Cortex of kidney (tissue), 1 donor: ENCODE measurements at places on chromosomes 5 and 9.

DNA sequence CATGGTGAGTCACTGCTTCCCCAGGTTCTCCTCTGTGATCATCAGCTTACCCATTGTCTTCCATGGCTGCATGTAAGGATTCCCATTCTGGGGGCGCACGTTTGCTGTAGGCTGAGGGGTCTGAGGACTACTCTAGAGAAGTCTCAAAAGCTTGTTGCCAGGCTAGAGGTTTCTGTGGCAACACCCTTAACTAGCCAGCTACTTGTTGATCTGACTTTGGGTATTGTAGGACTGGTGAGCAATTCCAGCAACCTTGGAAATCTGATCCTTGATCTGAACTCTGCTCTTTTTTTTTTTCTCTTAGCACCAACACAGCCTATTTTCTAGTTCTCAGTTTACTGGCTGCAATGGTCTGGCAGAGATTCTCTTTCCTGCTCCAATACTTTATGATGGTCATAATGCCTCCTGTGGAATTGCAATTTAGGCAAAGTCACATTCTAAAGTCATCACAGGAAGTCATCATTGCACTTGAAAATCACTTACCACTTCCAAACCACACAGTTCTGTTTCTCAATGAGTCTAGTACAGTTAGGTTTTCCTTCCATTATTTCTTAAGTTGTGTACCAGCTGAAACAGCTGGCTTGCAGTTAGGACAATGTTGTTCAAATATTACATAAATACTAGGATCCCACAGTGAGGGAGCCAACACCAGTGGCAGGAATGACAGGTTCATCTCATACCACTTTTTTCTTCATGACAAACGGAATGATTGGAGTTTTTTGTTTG, 110.3 kb downstream of the SLC12A2 start:
- DNase-seq: no peak

DNA sequence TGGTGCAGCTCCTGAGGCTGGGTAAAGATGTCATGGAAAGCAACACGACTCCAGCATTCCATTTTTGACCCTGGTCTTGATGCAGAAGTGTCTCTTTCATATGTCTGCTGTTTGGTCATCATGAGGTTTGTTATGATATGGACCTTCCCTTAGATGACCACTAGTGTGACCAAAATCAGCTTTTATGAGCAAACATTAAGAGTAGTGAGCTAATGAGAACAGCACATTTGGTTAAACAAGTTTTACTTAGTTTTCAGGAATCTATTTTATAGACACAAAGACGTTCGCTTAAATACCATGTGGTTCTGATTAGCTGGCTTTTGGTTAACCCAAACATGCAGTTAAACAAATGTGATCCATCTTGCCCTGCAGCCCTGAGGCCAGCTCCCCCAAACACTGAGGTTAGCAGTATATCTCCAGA, 56.7 kb upstream of the ACTBL2 start:
- DNase-seq: no peak

DNA sequence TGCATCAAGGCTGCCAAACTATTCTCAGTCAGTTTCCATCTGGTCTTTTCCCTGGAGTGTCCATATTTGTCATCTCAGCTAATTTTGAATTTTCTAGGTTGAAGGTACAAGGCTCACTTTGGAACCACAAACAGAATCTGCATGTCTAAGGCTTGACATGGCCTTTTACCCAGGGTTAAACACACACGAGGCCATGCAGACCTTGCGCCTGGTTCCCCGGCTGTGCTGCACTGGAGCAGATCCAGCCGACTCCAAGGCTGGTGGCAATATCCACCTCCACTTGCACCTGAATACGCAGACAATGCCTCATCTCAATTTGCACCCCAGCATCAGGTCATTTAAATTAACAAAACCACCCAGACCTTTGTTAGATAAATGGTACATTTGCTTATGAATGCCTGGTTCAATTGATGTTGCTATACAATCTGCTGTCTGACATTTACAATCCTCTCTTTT, 276.2 kb downstream of the HSPA4 start:
- no peak for DNase-seq

DNA sequence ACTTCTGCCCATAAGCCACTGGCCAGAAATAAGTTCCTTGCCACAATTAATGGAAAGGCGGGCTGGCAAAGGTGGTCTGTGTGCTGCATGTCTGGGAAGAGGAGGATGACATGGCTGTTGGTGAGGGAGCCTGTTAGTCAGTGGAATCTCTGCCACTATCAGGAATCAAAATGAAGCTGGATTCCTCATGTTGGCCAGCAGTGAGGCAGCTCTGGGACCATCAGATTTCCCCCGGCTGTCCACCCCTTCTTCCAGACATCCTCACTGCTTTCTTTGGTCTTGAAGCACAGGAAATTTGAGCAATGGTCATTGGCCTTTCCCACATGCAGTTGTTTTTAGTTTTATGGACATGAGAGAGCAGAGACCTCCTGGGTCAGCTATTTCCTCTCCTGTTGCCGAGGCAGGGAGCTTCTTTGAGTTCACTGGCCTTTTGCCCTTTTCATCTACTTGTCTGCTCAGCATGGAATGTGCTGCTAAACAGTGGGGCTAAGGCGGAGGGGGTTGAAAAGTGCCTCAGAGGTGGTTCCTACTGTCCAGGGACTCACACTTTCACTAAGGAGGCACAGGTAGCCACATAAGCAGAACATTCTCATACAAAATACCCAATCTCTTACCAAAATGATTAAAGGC, 34.8 kb upstream of the NEURL1B start:
- no peak for DNase-seq

GRCh38 chr9:115042781-115043509, 75.0 kb downstream of the TNC start:
- DNase-seq: no peak

- DNase-seq: no peak
These were observed 169.4 kb upstream of the CCNH start for GRCh38 chr5:87582149-87582548.

- no peak for DNase-seq
These were observed 470.6 kb upstream of the MPDZ start for GRCh38 chr9:13750061-13750460.

GRCh38 chr5:98816582-98817222, 43.2 kb downstream of the RGMB start:
- DNase-seq: no peak

GRCh38 chr5:88924330-88924657, 41.3 kb upstream of the MEF2C start:
- DNase-seq: no peak

DNA sequence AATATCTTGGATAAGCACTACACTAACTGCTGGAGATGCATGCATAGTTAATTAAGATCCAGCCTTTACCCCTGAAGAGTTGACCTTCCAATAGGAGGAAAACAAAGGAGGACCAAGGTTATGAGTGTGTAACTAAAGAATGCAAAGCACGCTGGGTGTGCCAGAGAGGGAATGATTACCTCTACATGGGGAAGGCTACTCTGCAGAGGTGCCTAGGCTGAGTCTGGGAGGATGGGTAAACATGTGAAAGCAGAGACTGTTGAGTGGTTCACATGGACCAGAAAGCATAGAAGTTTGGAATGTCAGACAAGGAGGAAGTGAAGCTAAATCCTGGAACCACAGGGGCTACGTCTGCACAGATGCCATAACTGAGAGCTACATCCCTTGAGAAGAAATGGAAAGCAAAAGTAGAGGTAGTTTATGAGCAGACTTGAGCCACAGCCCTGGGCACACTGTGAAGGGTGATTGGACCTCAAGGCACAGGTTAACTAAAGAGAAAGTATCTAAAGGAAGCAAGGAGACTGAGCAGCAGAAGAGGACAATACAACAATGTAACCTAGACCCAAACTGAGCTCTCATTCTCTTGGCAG, 176.2 kb downstream of the DENND1A start:
- DNase-seq: no peak

DNA sequence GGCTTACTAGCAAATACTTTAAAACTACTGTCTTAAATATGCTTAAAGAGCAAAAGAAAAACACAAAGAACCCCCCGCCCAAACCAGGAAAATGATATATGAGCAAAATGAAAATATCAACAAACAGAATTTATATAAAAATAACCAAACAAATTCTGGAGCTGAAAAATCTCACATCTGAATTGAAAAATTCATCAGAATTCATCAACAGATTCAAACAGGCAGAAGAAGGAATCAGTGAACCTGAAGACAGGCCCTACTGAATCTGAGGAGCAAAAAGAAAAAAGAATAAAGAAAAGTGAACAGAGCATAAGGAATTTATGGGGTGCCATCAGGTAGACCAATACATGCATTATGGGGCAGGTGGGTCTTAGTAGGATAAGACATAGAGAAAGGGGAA, 49.8 kb upstream of the SPTLC1 start:
- DNase-seq: no peak

GRCh38 chr5:1874771-1875220, 7.9 kb downstream of the IRX4 start:
- no peak for DNase-seq

DNA sequence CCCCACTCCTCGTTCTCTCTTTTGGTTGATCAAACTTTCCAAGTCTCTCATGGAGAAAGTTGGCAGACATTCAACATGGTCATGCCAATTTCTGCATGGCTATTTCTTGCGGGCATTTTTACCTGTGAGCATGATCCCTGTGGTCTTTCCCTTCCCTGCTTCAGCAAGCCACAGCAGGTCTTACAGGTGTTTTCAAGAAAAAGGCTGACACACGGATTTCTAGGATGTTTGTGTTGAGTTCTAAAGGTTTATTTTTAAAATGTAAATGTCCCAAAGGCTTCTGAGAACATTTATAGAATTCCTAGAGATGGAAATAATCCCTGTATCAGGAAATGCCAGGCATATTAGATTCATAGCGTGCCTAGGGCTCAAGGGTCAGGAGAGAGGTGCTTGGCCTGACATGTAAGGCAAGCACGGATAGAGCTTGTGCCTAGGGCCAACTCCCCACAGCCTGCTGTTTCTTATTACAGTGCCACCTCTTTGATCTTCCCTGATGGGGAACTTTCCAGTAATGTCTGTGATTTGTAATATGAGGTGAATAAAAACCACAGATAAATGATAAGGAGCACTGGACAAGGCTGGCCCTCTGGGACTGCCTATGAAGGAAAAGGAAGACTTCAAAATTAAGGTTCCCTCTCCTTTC, 79.8 kb downstream of the MUSK start:
- DNase-seq: no peak

GRCh38 chr5:87786471-87786870, 373.7 kb upstream of the CCNH start:
- no peak for DNase-seq

- DNase-seq: no peak
These were observed 8.7 kb upstream of the RANBP6 start for GRCh38 chr9:6024035-6024554.

DNA sequence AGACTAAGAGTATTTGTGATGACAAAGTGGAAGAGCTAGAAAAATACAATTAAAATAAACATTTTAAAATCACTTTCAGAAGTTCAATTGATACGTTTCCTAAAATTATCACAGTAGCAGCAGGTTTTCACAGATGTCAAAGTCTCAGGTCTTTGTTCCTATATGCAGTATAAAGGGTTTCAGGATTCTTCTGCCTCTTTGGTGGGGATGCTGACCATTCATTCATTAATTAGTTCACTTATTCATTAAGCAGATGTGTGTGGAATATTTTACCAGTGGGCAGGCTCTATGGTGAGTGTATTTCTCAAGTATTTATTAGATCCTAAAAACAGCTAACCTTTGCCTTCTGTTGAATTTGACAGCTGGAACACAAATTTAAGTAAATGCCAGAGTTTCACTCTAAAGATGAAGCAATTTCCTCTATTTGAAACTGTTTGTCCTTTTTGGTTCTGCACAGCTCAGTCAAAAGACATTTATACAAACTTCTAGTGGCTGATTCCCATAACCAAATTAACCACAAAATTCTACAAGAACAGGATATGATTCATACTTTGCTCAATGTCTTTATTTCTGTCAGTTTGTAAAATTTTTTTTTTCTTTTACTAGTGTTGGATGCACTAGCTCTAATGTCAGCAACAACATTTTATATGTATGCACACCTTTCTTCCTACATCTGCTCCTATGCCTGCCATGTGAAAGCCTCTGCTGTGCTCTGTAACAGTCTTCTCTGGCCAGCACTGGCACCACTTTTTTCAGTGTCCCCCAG, 75.9 kb upstream of the PRR16 start:
- DNase-seq: no peak

- DNase-seq: no peak
These were observed 1625.6 kb upstream of the ACO1 start for GRCh38 chr9:30758726-30759446.

DNA sequence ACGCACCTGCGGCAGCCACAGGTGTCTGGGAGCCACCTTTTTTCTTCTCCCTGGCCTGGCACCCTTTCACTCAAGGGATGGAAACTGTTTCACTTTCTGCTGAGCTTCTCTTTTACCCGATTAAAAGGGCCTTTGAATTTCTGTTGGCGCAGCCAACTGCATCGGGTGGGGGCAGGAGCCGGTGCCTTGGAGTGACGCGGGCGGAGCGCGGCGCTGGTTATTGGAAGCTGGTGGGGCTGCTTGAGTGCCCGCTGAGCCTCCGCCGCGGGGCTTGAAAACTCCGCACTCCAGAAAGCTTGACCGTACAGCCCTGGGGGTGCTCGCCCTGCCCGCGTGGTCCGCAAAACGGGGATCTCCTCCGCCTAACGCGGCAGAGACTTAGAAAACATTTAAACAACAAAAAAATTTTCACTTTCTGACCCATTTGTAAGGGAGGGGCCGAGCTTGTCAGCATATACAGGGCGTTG, 52.0 kb upstream of the TJP2 start:
- DNase-seq: no peak
